Hindlimb muscle (tissue), 1 donor: ENCODE measurements at places on chromosomes 5 and 9.
A peak's percentile ranks its signal among the peaks of the same experiment; 100 is the strongest.

DNA sequence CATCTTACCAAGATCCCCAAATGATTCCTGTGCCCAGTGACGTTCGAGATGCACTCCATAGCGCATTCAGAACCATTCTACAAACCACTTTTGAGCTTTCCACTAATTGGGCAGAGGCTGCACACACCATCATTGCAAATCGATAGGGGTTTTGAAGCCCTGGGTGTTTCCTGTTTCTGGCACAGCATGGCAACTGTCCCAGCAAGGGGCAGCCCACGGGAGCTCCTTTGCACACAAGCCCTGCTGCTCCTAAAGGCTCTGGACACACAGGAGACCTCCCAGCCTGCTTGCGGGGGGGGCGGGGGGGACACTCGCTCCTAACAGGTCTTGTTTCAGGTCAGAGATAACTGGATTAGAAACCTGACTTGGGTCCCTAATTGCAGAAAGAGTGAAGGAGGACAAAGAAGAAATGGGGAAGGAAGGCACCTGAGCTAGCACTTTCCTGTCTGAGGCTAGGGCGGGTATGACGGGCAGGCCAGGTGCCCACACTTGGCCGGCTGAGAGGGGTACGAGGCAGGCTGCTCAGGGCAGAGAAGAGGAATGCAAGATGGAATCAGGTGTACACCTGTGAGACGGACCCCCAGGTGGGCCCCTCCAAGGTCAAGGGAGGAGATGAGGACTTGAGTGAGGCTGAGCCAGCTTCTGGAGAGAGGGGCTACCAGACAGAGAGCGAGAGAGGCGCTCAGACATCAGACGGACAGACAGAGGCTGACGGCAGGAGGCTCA lies 820 bp downstream of the FBP1 start:
- no peak for DNase-seq

DNA sequence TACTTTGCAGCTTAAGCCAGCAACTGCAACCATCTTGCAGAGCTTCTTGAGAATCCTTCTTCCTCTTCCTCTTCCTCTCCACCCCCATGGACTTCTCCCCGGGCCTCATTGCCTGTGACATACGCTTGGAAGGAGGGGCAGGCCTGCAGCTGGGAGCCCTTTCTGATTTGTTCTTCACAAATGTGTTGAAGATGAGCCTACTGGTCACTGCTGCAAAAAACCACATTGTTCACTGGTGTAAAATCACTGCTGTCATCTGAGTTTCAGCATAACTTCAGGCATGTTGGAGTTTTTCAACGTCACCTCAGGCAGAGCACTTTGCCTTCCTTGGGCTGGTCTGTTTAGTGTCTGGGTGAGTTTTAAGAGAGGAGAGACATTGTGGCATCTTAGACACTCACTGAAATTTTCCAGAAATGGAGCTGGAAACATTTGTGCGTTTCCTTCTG lies 7.9 kb downstream of the TJP2 start:
- no peak for DNase-seq

DNA sequence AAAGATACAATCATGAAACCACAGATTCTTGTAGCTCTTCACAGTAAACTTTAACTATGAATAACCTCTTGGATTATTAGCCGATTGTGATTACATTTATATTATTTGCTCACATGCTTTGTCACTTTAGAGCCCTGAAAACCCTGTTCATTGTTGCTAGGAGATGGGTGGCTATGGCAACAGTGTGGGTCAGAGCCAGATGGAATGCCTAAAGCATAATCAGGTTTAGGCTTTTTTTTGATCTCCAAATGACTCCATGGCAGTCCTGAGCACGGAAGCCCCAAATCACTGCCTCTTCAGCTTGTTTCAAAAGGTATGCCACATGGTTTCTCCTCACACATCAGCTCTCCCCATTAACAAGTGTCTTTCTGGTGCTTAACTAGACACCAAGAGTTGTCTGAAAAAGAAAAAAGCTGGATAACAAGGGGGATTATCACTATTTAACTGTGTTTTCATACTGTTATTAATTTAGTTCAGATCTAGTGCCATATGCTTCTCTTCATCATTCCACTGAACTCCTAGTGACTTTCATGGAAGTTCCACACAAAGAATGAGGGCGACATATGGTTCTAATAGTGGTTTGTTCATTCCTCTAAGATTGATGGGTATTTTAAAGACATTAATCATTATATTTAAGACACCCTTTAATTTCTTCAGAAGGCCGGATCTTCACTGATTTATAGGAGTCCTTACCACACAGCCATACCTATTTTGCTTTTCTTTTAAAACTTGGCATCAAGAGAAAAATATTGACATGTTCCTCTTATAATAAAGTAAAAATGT lies 88.8 kb upstream of the PAM start:
- DNase-seq, result no peak

DNA sequence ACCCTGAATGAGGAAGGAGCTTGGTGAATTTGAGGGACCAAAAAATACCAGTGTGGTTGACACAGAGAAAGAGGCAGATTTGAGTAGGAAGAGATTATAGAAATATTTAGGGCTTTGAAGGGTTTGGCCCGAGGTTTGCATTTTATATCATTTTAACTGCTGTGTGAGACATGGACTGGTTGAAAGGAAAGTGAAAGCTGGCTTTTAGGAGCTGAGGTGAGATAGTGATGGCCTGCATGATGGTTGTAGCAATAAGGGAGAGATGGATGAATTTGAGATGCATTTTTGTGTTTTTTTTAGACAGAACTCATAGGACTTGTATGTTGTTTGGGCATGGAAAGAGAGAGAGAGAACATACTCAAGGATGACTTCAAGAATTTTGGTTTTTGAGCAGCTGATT lies 21.7 kb downstream of the FER start:
- no peak for DNase-seq

DNA sequence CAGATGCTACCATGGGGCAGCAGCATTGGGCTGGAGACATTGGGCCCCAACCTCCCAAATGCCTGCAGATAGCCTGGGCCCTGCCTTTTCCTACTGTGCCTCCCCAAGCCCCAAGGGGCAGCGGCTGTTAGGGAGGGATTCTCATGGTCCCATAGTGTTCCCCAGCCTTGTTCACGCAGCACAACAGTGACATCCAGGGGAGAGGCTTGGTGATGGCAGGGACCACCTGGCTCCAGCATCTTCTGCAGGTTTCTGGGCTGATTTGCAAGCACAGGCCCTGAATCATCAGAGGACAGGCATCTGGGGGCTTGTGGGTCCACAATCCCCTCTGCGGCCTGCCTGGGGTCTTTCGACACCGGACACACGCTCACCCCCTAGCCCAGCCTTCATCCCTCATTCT lies 354.6 kb downstream of the SLIT3 start:
- DNase-seq, result no peak

- no peak for DNase-seq
Observed at GRCh38 chr5:160198841-160199409, 30.4 kb upstream of the FABP6 start.

DNA sequence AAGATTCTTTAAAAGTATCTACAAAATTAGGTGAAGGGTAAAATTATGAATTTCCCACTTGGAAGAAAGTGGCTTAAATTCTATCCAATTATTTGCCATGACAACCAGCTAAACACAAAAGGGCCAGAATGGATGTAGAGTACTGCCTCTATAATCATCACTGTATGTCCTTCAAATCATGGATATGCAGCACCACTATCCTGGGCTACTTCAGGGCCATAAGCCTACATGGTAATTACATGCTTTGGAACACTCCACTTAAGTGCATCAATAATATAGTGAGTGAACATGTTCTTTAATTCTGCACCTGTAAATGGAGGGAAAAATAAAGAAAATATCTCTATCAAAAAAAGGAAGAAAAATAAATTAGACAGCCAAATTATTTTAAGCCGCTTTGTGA lies 575.2 kb downstream of the ISL1 start:
- no peak for DNase-seq

DNA sequence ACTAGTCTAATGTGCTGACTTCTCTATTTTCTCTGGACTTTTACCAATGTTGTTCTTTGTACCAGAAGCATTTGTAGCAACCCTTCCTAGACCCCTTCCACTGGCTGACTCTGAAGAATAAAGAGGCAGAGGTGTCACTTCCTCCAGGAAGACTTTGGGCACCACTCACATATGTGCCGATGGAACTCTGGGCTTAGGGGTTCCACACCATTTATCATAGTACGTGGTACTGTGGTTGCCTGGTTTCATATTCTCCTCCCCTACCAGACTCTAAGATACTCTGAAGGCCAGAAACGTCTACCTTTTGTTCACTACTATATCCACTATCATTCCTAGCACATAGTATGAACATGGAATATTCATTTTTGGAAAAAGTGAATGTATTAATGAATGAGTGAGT lies 88.0 kb downstream of the BNC2 start:
- DNase-seq, result no peak

GRCh38 chr9:121679901-121680635 lies 28.6 kb downstream of the DAB2IP start:
- no peak for DNase-seq

DNA sequence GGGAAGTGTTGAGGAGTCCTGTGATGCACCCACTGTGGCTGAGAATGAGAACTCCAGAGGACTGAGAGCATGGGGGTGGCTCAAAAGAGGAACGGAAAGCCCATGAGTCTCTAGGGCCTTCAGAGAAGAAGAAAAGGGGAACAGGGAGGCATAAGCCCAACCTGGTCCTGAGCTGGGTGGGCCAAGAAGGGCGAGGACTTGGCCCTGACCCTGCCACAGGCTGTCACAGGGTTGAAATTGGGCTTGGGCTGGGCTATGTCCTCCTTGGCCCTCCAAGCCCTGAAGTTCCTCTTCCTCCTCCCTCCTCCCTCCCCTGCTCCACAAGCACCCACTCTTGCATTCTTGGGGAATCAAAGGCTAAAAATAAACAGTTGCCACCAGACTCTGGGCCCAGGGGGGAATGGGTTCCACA lies 49.3 kb upstream of the PPARGC1B start:
- DNase-seq, result peak; percentile 27

GRCh38 chr9:109095321-109095720 lies 24.4 kb downstream of the TMEM245 start:
- no peak for DNase-seq

- no peak for DNase-seq
Observed at GRCh38 chr5:64569858-64570257, 64.0 kb downstream of the RGS7BP start.

DNA sequence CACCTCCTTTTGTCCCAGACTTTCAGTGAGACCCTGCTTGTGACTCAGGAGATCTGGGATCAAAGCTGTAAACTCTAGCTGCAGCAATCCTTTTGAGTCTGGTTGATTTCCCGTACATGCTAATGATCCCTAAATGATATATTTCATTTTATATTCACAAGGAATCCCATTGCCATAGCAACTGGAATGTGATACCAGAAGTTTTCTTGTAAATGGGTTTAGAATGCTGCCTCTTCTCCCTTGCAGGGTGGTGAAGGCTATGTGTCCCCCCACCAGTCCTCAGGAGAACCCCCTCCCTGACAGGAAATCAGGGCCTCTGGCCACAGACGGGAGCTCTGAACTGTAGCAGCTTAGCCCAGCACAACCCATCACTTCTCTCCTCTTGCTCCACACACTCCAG lies 215.0 kb downstream of the FSTL4 start:
- DNase-seq, result peak; percentile 16

GRCh38 chr5:130893006-130893405 lies 272.1 kb downstream of the HINT1 start:
- DNase-seq, result no peak

DNA sequence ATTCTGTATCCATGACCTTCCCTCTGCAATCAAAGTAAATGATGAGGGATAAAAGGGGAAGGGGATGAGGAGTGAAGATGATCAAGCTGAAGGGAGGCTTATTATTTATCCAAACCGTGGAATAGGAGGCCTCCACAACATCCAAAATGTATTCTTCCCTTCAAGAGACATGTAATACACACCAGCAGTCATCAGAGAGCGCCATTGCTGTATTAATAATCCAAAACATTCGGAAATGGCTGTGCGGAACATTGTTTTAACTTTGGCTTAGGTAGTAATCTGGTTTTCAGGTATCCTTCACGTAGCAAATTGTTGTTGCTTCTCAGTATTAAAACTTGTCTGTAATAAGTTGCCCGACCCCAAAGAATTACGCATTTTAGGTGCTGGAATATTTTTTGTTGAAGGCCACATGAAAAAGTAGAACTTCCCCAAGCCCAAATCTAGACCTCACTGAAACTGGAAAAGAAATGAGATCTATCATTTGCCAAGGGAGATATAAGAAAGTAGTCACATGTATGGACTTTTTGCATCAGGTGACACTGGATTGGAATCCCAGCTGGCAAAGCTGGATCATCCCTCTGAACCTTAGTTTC lies 2.6 kb upstream of the BOD1 start:
- peak; percentile 56 for DNase-seq
